Stimulated activated CD8-positive, alpha-beta memory T cell treated with anti-CD3 and anti-CD28 coated beads, Interleukin-7, amount 100 ng/mL, for 48 hours (primary cell): ENCODE measurements at places on chromosomes 6 and 20.

GRCh38 chr6:25504661-25505060 lies 147.4 kb upstream of the SCGN start:
- DNase-seq = no peak

DNA sequence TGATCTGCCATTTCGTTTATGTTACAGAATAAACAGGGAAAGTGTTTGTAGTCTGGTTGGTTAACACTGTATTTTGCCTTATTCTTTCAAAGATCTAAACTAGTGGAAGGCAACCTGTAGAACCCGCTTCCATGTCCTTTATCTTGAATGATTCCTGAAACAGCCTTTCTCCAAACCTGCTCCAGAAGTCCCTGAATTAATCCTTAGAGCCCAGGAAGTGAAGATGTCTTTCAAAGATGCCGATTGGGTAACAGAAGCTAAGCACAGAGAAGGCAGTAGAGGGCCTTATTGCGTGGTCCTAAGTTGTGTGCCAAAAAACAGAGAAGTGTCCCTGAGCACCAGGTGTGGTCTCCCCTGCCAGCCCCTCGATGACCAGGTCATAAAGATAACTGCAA lies 19.2 kb upstream of the ZSCAN16 start:
- no peak for DNase-seq

DNA sequence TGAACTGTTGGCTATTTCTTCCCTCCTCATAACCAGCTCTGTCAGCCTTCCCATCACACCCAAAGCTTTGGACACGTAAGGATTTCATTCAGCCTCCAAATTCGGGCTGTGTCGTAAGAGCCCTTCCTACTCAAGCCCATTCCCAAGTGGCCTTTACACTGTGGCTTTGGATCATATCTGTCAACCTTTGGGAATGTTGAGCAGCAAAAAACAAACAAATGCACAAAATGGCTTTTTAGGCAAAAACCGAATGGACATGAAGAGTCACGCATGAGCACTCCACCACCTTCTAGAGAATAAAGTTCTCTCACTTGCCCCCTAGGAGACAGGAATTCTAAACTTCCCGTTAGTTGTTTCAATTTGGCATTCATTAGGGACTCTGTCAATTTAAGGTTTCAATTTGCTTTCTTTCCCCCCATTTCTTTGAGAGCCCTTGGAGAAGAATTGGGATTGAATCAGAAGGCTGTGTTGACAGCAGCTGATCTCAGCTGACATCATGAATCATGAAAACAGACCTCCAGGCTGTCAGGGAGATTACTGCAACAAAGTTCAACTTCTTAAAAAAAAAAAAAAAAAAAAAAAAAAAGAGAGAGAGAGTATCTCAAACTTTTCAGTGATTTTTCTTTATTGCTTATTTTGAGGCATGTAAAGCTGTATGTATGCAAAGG lies 110.3 kb downstream of the BCAS1 start:
- no peak for DNase-seq

DNA sequence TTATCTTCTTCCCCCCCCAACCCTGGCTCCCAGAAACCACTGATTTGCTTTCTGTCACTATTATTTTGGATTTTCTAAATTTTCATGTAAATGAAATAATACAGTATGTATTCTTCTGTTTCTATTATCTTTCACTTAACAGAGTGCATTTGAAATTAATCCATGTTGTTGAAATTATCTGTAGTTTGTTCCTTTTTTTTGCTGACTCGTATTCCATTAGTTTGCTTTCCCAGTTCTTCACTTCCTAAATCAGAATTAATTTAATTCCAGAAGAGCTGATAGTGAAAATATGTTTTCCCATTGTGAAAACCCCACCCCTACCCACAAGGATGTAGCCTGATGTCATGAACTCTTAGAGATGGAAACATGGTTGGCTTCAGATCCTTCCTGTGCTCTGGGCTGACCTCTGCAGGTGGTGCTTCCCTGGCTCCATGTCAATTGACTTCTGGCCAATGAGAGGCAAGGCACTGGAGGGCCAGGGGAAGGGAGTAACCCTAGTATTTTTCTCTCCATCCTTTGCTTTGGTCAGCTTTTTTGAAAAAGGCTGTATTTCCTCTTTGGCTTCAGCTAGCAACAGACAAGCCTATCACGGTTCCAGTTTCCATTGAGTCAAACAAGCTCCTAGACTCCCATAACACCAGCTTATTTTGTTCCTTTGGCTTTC lies 244.4 kb upstream of the HSF2 start:
- DNase-seq = no peak

- no peak for DNase-seq
Measured at GRCh38 chr6:87807475-87807874, 105.4 kb upstream of the AKIRIN2 start.
